ENCODE measurements at places on chromosomes 1 and 21. TPM values are rescaled to one million over a fixed set of nuclear protein-coding genes. Genes with fewer than 3 reads are reported as not detected.

ZBTB8B gene
- total RNA-seq: not detected

DNA sequence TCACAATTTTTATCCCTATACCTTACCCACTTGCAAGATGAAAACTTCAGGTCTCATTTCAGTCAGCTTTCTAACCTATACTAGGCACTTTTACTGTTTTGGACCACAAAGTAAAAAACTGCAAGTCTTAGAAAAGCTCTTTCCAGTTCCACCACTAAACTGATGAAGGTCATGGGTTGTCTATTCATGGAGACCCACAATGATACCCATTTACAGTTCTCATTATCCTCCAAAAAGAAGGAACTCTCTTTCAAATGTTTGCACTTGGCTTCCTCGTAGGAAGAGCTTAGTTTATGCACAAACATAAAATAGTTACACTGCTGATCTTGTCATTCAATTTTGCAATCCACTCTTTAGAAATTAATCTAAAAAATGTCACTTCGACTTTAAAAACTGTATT is 9.3 kb downstream of the ZNF281 start:
- DNase-seq: no peak

GRCh38 chr1:203478986-203479385 is 3.4 kb downstream of the PRELP start:
- no peak for DNase-seq

DNA sequence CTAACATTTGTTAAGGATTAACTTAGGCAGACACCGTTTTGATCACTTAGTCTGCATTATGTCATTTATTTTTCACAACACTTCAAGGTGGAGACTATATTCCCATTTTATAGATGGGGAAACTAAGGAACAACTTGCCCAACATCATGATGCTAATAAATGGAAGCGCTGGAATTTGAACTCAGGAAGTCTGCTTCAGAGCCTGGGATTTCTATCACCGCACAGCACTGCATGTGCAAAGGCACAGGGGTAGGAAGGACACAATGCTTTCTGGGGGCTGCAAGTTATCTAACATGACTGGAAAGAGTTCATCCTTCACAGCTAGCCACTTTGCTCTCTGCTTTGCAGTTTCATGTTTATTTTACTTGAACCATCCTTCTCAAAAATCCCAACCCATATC is 100.5 kb downstream of the UBR4 start:
- no peak for DNase-seq

NCAM2 gene
- total RNA-seq: 0.26 TPM

DNA sequence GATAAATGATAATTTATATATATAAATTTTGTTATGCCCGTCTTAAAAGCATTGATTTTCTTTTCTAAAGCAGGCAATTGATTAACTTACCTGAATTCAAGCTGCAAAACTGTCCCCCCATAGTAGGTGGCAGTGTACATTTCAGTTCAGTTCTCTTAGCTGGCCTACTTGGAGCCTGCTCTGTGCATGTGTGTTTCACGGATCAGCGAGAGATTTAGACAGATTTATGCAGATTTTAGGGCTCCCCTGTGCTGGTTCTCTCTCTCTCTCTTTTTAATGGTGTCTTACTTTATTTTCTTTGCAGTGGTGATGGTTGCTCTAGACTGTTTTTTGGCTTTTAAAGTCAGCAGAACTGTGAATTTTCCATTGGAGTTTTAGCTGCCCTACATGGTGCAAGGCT is 30.7 kb downstream of the CLIC4 start:
- DNase-seq: no peak

CREB3L4 gene
- 4.6 TPM for total RNA-seq

All from bronchial epithelial cell (primary cell).